ENCODE measurements at places on chromosomes 13 and 19.

DNA sequence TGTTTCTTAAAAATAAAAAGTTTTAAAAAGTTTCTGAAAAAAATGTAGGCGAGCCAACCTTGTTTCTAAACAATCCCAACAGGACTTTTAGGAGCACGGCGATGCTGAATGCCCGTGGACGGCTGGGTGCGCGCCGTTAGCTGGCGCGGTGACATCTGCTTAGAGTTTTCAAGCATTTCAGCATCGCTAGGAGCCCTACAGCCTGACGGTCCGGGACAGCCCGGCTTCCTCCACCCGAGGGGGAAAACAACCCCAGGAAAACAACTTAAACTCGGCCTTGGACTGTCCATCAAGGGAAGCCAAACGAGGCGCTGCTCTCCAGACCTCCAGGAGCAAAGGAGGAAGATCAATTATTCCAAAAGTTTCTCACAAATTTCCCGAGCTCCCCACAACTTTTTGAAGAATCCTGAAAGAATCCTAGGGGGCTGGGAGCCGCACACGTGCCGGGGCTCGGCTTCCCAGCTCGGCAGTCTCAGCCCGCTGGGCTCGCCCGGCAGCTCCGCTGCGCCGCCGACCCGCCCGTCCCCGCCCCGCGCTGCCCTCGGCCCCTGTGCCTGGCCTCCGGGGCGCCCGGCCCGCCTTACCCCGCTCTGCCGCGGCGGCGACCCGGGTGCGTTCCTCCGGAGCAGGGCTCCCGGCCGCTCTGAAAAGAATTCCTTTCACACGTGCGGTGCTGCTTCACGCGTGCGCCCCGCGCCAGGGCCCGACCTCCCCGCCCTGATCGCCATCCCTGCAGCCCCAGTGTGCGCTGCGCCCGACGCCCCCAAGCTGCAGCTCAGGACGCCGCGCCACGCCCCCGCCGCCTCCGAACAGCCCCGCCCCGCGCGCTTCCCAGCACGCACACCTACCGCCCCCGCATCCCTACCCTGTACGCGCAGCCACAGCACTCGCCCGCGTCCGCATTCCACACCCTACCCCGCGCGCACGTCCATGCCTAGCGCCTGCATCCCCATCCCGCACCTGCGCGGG, at the start of gene GJA3:
Gene GJA3 (minus strand): TSS at position 747 of the 969 bp plus-strand sequence. CDS start 17,764 bp downstream, outside the sequence.
- no peak for DNase-seq

GRCh38 chr19:5358173-5358800, 17.7 kb upstream of the PTPRS start:
- no peak for DNase-seq

DNA sequence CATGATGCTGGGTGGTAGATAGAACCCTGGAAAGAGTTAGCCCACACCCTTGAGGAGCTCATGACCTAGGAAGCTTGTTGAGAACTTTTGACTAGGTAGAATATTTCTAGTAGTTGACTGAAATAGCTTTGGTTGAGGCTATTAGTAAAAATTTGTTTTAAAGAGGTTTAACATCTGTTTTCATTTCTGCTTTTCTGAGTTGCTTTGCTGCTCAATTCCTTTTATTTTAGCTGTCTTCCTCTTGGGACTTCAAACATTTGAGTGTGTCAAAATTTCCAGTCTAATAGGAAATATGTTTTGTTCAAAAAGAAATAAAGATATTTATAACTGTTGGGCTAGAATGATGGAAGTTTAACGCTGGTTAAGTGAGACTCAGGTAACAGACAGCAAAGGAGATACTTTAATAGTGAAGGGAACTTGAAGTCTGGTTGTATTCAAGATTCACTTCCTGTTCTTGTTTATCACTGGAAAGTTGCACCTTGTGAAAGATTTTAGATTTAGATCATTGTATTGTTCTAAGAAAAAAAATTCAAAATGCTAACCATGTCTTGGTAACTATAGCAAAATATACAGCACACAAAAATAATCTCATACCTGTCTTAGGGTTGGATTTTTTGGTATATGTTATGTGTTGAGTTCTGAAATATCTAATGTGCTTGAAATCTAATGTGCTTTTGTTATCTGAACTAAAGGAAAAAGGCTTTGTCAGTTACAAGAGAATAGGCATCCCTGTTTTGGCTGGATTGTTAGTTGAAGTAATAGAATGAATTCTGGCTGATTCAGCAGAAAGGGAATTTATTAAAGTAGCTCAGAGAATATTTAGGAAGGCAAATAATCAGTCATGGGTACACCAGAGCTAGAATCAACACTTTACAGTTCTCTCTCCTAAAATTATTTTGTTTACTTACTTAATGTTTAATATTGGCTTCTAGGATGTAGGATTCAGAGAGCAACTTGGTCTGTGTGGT, 24.4 kb upstream of the GPR18 start:
- no peak for DNase-seq

DNA sequence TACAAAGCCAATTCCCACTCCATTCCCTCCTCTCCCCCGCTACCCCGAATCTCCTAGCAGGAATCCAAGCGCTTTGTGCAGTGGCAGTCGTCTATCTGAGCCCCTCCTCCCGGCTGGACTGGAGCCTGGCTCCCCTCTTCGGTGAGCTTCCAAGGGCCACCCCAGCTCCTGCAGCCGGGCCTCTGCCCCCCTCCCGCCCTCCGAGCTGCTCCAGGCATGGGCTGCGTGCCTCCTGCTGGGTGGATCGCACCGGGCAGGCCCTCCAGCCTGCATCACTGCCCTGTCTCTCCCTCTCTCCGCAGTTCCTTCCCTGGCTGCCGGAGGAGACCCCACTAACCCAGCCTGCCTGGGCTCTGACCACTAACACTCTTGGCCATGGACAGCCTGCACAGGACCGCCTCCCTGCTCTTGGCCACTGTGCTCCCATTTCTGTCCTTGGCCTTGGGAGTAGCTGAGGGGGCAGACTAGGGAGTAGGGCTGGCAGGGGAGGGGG, 12.9 kb upstream of the LENG8 start:
- no peak for DNase-seq

DNA sequence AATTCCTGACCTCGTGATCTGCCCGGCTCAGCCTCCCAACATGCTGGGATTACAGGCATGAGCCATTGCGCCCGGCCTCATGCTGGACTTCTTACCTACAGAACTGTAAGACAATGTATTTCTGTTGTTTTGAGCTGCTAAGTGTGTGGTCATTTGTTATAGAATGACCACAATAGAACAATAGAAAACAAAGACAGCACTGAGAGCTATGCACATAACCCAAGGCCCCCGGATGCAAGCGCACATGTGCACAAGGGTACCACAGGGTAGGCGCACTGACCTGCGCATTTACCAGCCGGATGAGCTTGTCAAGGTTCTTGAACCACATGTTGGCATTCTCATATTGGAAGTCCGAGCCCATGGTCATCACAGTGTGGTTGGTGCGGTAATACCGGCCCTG, 5.6 kb downstream of the MAN2B1 start:
- DNase-seq: no peak

GRCh38 chr13:79246578-79246949, 159.5 kb downstream of the RBM26 start:
- DNase-seq: no peak

GRCh38 chr19:1860042-1860775, 3.2 kb downstream of the KLF16 start:
- DNase-seq: no peak

Data from activated CD4-positive, CD25-positive, alpha-beta regulatory T cell (primary cell).